H9 (cell line): ENCODE measurements at places on chromosomes 3 and 15.

- DNase-seq: no peak
Observed at GRCh38 chr3:792630-793029, 300.2 kb upstream of the CNTN6 start.

- DNase-seq: no peak
Observed at GRCh38 chr15:84035399-84035766, 200.2 kb upstream of the GOLGA6L4 start.

DNA sequence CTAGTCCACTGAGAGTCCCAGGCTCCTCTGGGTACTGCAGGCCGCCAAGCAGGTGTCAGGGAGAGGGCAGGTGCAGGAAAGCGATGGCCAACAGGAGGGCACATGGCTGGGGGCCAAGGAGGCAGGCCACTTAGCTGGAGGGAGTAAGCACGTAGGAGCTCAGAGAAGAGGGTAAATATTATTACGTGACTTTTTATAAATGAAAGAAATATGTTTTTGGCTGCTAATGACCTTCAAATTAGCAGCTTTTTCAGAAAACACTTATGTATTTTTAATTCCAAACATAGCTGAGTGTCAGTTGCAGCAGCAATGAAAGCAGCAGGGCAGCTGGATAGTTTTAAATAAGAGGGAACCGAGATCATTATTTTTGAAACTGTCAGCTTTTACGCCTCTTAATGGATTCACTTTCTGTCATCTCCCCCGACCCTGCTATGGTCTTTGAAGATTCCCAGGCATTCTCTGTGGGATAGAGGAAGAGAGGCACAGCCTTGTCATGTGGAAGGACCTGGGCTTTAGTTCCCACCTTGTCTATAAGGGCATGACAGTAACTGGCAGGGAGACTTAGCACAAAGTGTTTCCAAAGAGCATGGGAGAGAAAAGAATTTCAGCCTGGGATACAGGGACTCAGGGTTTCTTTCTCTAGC lies 477.1 kb downstream of the EPHB1 start:
- DNase-seq: no peak

GRCh38 chr3:4496087-4496452 lies 2.9 kb downstream of the ITPR1 start:
- no peak for DNase-seq

DNA sequence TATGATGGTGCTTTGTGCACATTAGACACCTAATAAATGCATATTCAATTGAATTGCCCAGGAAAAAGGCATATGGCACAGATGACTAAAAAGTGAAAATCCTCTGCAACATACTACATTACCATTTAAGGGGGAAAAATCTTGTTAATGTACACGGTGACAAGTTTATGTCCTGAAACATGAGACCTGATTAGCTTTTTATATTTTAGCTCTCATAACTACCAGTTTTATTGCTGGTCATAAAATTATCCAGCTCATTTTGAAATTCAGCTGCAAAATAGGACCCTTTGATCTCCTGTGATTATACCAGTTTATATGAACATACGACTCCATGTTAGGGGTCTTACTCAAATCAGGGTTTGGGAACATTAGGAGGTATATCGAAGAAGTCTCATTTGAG lies 684.6 kb upstream of the CCDC54 start:
- no peak for DNase-seq

GRCh38 chr15:80776420-80777045 lies 2.6 kb upstream of the CEMIP start:
- peak; percentile 68 for DNase-seq

GRCh38 chr3:56189536-56189935 lies 278.7 kb downstream of the ERC2 start:
- DNase-seq: no peak

GRCh38 chr15:99324082-99324620 lies 72.9 kb downstream of the LRRC28 start:
- DNase-seq: no peak

- no peak for DNase-seq
Observed at GRCh38 chr15:80207887-80208286, 44.1 kb downstream of the CTXND1 start.

GRCh38 chr3:52831500-52832301 lies 1.2 kb upstream of the ITIH4 start:
- DNase-seq: no peak

GRCh38 chr3:133380481-133381225 lies 19.2 kb upstream of the BFSP2 start:
- no peak for DNase-seq

GRCh38 chr15:56982987-56983386 lies 64.5 kb downstream of the TCF12 start:
- no peak for DNase-seq

- DNase-seq: no peak
Observed at GRCh38 chr15:63169788-63170187, 12.5 kb upstream of the RPS27L start.

DNA sequence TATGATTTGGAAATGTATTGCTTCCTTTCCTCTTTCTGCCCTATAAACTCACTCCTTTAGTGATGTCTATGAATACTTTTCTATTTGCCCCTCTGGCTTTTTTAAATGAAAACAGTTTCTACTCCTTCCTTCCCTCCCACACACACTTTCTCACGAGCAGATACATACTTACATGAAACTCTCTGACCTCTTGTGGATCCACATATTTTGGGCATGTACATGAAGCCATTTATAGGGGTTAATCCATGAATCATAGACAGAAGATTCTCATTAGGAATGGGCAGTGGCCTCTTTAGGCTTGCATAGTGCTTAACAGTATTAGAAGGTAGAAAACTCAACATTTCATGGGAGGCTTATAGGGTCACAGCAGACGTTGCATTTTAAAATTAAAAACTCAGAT lies 24.8 kb downstream of the ANAPC13 start:
- no peak for DNase-seq

DNA sequence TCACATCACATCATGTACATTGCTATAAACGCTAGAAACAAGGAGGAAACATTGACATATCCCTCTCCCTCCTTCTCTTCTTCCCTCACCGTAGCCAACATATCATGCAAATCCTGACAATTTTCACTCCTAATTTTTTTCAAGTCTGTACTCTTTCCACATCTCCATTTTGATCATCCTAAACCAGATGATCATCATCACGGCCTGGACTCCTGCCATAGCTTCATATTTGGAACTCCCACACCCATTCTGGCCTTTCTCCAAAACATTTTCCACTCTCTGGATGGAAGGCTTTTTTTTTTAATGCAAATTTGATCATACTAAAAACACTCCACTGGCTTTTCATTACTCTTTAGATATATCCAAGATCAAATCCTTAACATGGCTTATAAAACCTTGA lies 248.0 kb upstream of the CNTN3 start:
- no peak for DNase-seq

DNA sequence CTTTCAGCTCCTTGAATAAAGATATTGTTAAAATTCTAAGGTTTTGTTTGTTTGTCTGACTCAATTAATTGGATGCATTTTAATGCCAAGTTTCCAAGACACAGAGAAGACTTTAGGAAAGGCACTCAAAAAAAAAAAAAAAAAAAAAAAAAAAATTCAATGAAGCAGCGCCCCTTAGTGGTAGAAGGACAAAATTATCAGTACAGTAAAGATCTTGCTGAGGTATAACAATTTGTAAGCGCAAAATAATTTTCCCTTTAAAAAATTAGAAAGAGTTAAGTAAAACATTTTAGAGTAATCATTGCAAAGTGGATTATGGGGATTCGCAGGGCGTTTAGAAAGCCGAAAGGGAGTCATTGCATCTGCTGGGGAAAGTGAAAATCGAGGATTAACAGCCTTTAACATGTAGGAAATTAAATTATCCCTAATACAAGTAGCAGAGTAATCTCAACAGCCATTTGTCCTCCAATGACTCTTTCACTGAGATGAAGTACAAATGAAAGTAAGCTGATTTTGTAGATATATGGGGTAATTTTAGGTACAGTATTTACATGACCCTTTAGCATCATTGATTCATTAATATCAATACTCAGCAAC lies 5.8 kb upstream of the DIS3L start:
- DNase-seq: no peak

- no peak for DNase-seq
Observed at GRCh38 chr3:70072180-70072579, 72.6 kb downstream of the SAMMSON start.

- no peak for DNase-seq
Observed at GRCh38 chr3:149615731-149616221, 42.0 kb downstream of the WWTR1 start.

DNA sequence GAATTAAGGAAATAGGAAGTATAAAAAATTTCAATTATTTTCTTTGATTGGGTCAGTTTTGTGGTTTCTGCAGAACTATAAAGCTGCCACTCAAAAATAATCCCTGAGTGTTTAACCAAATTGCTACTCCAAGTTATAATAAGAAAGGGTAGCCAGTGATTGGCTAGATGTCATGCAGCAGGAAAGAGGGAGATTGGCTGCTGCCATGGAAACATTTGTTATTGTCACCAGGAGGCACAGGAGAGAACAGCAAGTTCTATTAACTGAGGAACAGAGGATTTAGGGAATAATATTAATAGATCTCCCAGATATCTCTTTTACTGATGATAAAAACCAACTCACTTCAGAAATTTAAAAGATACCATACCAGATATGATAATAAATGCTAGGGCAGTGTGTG lies 42.6 kb downstream of the CLDN1 start:
- no peak for DNase-seq

GRCh38 chr3:63970631-63971475 lies 52.4 kb downstream of the PSMD6 start:
- no peak for DNase-seq

DNA sequence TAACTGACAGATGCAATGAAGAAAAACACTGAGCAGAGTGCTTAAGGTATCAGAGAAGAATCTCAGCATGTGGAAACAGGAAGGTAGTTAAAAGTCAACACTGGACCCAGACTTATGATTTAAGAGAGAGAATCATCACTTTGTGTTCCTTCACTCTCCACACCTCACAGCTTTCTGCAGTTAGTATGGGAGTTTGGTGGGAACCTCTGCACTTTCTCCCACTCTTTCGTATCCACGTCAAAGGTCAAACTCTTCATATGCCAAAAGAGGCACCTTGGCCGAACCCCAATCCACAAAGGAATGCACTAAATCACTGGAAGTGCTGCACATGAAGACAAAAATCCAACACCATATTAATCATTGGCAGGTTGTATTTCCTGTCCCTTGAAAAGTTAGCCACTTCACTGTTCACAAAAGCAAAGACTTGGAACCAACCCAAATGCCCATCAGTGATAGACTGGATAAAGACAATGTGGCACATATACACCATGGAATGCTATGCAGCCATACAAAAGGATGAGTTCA lies 361.2 kb downstream of the MAGI1 start:
- no peak for DNase-seq
